ENCODE measurements at places on chromosomes 12 and 14.

GRCh38 chr12:115752913-115753726 lies 524.4 kb downstream of the MED13L start:
- DNase-seq = no peak

- DNase-seq = no peak
Observed at GRCh38 chr12:53744751-53745150, 7.0 kb downstream of the CISTR start.

DNA sequence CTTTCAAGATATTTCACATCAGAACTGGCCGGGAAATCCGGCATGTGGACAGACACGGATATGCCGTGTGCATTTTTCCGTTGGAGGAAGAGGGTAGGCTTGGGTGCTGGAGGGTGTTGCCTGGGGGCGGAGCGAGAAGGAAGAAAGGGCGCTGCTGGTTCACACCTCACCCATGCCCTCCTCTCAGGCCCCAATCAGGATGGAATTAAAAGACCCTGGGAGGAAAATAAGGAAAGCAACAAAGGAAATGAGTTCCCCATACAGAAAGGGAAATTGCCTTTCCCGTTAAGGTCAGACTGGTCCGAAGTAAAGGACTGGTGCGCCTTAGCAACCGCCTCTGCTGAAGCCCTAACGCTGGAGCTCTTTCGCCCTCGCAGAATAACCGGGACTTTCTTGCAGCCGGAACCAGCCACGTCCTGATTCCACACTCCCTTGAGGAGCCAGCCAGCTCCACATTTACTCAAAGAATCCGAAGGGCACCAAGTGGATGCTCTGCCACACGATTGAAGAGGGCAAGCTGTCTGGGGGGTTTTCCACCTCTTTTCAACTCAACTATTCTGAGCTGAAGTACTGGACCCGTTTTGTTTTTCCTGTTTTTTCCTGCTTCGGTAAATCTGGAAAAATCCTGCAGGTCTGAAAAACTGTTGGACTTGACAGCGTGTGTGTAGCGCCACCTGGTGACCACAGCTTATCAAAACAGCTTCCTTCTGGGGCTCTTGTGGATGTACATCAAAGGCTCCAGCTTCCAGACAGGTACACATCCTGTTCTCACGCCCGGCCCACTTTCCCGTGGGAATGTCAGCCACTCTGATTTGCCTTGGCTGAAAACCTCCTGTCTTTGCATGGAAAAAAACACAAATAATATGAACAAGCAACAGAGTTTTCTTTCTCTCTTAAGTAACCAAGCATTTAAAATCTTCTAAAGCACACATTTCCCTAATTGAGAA lies 37.6 kb upstream of the BCL2L14 start:
- peak; percentile 71 for DNase-seq

GRCh38 chr12:103139876-103140275 lies 182.4 kb downstream of the ASCL1 start:
- DNase-seq = no peak

GRCh38 chr12:5171701-5172100 lies 128.0 kb downstream of the KCNA5 start:
- no peak for DNase-seq

GRCh38 chr12:112685321-112685720 lies 106.2 kb upstream of the RPH3A start:
- no peak for DNase-seq

- no peak for DNase-seq
Observed at GRCh38 chr12:45613296-45613695, 116.2 kb upstream of the ARID2 start.

DNA sequence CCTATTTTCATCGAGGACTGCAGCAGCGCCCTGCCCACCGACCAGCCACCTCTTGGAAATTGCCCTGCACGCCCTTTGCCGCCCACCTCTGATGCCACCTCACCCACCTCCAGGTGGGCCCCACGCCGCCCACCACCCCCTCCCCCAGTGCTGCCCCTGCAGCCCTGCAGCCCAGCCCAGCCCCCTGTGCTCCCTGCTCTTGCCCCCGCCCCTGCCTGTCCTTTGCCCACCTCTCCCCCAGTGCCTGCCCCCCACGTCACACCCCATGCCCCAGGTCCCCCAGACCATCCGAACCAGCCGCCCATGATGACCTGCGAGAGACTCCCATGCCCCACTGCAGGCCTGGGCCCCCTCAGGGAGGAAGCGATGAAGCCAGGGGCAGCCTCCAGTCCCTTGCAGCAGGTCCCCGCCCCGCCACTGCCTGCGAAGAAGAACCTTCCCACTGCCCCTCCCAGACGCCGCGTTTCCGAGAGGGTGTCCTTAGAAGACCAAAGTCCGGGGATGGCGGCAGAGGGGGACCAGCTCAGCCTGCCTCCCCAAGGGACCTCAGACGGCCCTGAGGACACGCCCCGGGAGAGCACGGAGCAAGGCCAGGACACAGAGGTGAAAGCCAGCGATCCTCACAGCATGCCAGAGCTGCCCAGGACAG lies 96.5 kb downstream of the LGMN start:
- peak; percentile 39 for DNase-seq

DNA sequence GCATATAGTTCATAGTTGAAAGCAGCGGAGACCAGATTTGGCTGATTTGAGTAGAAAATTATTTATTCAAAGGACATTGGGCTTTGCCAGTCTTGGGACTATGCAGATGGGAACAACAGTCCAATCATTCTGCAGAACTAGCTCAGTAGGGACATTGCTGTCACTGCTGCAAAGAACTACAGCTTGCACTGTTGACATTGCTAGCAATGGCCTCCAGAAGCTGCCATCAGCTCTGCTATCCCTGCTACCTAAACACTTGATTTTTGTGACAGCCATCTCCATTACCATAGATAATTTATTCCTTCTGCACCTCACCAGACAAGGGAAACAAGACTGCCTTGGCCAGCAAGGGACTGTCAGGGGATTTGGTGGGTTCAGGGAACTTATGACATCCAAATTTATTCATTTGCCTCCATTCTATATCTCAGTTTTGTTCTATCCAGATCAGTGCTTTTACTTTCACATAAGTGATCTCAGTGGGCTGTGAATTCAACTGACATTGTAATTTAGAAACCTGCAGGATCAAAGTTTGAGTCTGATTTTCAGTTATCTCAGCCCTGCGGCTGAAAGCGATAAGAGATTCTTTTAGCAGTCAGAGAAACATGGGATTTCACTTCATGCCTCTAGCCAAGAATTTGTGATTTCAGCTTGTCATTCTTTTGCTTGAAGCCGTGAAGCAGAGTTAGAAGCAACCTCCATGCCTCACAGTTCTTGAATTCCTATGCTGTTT lies 136.7 kb upstream of the FBXO33 start:
- DNase-seq = no peak

- DNase-seq = no peak
Observed at GRCh38 chr14:60206837-60207533, 41.8 kb upstream of the DHRS7 start.

- DNase-seq = no peak
Observed at GRCh38 chr12:115424003-115424402, 740.0 kb upstream of the TBX3 start.

GRCh38 chr14:55366271-55366670 lies 45.4 kb downstream of the ATG14 start:
- no peak for DNase-seq

DNA sequence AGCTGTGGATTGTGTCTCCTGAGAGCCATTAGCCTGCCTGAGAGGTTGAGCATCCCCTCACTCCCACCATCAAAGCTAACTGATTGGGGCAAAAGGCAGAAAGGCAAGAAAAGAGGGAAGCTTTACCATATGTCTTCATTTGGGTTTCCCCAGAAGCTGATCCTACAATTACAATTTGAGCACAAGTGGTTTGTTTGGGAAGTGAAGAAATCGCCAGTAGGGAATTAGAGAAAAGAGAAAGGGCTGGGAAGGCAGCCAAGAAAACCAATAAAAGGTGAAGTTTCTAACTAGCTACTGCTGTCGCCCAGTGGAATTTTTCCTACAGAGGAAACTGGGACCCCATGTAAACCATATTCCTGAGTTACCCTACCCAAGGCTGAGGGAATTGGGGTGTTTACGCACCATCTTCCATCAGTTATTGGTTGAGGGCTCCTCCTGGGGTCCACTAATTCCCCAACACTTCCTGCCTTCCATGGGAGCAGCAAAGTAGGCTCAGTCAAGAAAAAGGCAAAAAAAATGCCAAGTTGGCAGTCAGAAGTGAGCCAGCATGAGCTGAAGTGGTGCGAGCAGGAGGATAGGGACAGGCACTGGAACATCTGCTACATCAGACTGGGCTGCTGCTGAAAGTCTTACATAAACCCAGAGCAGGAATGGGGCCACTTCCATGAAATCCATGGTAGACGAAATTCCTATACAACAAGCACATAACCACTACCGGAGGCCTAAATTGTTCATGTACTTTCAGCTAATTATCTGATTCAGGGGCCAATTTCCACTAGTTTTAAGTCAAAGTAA lies 17.3 kb downstream of the KCNK10 start:
- no peak for DNase-seq

DNA sequence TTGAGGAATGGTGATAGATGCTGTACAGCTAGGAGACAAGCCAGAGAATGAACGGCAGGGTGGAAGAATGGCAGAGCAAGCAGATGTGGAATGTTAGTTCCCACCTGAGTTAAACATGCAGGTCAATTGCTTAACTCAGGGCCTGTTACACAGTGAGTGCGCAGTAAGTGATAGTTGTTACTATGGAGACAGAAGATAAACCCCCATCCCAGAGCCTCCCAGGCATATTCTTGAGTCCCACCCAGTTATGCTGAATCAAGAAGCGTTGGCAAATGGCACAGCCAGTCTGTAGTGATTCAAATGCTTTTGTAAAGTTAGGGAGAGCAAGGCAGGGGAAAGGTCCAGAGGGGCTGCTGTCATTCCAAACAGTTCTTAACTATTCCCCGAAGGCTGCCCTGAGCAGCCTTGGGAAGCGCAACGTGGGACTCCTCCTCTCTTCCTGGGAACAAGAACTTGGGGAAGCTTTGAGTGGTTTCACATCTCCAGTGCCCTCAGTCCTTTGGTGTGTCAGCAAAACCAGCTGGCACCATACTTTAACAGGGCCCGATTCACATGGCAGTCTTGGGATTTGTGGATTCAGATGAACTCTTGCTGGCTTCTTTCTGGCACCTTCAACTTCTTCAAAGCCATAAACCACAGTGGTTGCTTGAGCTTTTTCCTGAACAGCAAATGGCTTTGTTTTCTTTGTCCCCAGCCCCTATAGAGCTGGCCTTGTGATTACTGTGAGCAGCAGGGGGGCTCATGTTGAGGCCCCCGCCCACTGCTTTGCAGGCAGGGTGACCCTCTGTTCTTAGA lies 66.4 kb downstream of the PPM1A start:
- no peak for DNase-seq

DNA sequence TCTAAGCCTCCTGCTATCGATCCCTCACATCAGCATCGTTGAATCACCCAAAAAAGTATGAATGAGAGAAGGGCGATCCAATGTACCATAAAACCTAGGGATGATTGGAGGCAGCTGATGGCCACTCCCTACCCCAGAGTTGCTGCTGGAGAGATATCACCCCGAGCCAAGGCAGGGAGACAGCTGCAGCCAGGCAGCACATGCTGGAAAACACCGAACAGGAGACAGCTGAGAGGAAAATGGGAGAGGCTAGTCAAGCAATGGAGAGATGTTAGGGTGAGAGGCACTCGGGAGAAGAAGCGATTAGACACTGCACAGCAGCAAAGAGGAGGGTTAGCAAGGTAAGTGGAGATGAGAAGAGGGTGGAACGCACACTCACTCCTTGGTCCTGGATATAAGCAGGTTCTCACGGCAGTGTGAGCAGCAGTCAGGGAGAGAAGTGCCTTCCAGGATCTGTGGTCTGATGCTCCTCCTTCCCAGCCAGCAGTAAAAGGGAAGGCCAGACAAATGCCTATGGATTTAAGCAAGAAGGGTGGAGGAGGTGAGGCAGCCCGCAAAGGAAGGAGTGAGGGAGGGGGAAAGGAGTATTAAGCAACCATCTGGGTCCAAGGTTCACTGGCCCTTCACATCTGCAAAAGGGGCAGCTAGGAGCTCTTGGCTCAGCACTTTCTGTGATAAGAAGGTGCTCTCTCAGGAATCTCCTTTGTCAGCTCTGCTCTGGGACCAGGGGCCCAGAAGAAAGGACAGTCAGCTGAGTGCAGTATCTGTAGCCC lies at the start of gene SLC7A7:
Gene SLC7A7 (minus strand): TSS at position 495 of the 773 bp plus-strand sequence. CDS start 2,037 bp downstream, outside the sequence.
- DNase-seq = no peak

GRCh38 chr12:89484470-89484869 lies 40.1 kb downstream of the GALNT4 start:
- DNase-seq = no peak

DNA sequence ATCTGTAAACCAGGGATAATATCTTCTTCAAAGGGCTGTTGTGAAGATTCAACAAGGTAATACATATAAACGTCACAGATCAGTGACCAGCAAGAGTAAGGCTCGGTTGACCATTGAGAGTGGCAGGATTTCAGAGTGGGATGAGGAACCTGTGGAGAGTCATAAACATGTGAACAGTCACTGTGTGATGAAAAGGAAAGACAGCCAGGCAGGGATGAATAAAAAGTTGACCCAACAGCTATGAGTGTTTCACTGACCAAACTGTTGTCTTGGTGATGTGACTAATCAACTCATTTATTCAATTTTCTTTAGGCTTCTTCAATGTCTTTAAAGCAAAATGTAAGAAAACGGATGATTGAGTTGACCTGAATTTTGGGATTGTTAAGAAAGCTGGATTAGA lies 8.6 kb upstream of the FRMD6 start:
- DNase-seq = no peak

GRCh38 chr12:9124383-9125031 lies 8.8 kb upstream of the A2M start:
- DNase-seq = no peak

Measured in activated CD4-positive, alpha-beta T cell treated with anti-CD3 and anti-CD28 coated beads, Interleukin-2, amount 50 U/mL, for 1 hour (primary cell).